Right lobe of liver (tissue), 6 donors: ENCODE measurements at places on chromosomes 16 and 17.

- peak; percentile 69 for DNase-seq
Measured at GRCh38 chr17:58364270-58364942, 12.4 kb upstream of the SUPT4H1 start.

GRCh38 chr17:4467287-4467686, 31.4 kb upstream of the SPNS2 start:
- DNase-seq = no peak

- no peak for DNase-seq
Measured at GRCh38 chr16:1542166-1542500, 8.7 kb downstream of the TMEM204 start.

GRCh38 chr17:15341385-15341849, at the start of gene TEKT3:
Gene TEKT3 (minus strand): TSS chr17:15341597. CDS start chr17:15331585, 10,012 bp downstream.
- peak; percentile 72 for DNase-seq

GRCh38 chr16:66205287-66206231, 160.9 kb upstream of the CDH5 start:
- DNase-seq = no peak

- DNase-seq = peak; percentile 84
Measured at GRCh38 chr17:64707050-64707591, 45.0 kb upstream of the SMURF2 start.

DNA sequence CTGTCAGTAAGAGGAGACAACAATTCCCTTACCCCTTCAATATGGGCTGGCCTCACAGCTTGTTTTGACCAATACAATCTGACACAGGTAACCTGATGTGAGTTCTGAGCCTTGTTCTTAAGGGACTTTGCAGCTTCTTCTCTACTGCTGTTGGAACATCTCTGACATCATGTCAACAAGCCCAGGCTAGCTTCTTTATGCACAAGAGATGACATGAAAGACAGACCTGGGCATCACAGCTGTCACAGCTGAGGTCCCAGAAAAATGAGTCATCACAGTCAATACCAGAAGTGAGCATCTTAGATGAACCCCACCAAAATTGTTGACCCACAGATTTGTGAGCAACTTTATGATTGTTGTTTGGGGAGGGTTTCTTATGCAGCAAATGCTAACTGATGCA, 431.7 kb upstream of the PSMD7 start:
- DNase-seq = no peak

GRCh38 chr16:22887445-22887844, 73.5 kb downstream of the HS3ST2 start:
- DNase-seq = no peak

- DNase-seq = no peak
Measured at GRCh38 chr17:74546586-74546985, 671 bp upstream of the CD300C start.

DNA sequence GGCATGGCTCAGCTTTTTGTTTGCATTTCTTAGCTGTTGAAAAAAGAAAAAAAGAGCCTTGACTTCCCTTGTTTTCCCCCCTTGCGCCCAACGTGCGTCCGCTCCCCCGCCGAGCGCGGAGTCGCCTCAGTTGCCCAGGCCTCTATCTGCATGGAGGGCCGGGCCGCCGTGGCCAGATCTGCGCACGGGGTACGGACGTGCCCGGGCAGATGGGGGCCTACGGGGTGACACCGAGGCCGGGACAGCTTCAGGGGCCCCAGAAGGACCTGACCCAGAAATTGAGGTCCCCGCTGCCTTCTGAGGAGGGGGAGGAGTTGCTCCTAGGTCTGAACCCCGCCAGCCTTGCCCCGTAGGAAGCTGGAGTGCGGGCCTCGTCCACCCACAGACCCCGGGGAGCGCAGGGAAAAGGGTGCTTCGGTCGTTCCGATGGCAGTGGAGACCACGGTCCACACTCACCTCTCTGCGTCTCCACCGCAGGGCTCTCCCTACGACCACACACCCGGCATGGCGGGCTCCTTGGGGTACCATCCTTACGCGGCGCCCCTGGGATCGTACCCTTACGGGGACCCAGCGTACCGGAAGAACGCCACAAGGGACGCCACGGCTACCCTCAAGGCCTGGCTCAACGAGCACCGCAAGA, 1.5 kb downstream of the IRX5 start:
- DNase-seq = no peak

DNA sequence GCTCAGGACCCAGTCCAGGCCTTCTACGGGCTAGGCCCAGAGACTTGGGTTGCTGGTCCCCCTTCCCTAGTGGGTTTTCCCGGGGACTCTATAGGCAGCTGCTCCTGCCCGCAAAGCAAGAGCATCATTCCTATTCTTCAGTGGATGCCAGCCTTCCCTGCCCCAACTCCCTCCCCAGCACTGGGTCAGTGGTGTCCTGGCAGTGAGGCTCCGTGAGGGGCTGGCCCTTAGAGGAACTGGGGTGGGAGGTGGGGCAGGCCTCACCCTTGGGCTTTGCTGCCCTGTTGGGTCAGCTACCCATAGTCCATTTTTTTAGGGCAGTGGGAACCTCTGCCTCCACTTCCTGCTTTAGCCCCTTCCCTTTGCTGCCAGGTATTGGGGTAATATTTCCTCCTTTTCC, 7.9 kb upstream of the PLEKHG4 start:
- no peak for DNase-seq

- no peak for DNase-seq
Measured at GRCh38 chr17:28170771-28171170, 128.3 kb downstream of the NLK start.

DNA sequence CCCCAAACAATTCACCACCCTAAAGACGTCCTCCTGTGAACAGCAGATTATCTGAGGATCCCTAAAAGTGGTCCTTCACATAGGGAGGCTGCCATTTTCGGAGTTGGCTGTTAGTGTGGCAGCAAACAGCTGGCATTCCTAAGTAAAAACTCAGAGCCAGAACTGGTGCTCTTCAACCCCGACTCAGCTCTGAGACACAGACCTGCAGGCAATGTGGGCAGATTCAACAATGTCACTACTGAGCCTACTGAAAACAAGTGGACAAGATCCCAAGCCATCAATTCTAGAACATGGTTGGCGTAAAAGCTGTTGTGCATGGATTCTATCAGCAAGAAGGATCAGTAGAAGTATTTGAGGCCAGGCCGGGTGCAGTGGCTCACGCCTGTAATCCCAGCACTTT, 247.2 kb downstream of the NTN1 start:
- no peak for DNase-seq

GRCh38 chr16:26889740-26890139, 177.0 kb upstream of the C16orf82 start:
- no peak for DNase-seq

GRCh38 chr17:44905006-44906000, 6.1 kb upstream of the EFTUD2 start:
- DNase-seq = no peak

- DNase-seq = peak; percentile 90
Measured at GRCh38 chr17:36591434-36592315, at the start of gene DHRS11. Gene DHRS11 (plus strand): TSS chr17:36591879. CDS start chr17:36592010, 131 bp downstream.

GRCh38 chr16:54164789-54165173, 121.8 kb downstream of the IRX3 start:
- DNase-seq = no peak

- DNase-seq = no peak
Measured at GRCh38 chr16:89811321-89811720, 5.1 kb downstream of the FANCA start.

GRCh38 chr17:75996665-75997590, 3.7 kb upstream of the CDK3 start:
- DNase-seq = peak; percentile 90

DNA sequence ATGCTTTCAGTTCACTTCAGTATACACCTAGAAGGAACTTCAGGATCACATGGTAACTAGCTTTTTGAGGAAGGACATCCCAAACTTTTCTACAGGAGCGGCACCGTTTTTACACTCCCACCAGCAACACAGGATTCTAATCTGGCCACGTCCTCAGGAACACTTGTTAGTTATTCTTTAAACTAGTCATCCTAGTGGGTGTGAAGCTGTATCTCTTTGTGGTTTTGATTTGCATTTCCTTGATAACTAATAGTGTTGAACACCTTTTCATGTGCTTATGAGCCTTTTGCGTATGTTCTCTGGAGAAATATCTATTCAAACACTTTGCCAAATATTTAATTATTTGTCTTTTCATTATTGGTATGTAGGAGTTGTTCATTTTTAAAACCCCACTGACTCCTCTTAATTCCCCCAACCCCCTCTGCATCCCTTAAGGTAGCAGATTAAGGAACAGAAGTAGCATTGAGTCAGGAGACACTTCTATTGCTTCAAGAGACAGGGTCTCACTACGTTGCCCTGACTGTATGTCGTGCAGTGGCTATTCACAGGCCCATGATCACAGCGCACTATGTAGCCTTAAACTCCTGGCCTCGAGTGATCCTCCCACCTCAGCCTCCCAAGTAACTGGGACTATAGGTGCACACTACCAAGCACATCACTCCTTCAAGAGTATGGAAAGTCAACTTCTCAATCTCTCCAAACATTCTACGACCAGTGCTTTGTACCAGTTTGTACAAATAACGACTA, 25.4 kb downstream of the YWHAE start:
- no peak for DNase-seq
